CD4-positive, alpha-beta T cell (primary cell): ENCODE measurements at places on chromosomes 1 and 21.

- no peak for DNase-seq
Observed at GRCh38 chr21:31887391-31887841, 14.6 kb downstream of the HUNK start.

DNA sequence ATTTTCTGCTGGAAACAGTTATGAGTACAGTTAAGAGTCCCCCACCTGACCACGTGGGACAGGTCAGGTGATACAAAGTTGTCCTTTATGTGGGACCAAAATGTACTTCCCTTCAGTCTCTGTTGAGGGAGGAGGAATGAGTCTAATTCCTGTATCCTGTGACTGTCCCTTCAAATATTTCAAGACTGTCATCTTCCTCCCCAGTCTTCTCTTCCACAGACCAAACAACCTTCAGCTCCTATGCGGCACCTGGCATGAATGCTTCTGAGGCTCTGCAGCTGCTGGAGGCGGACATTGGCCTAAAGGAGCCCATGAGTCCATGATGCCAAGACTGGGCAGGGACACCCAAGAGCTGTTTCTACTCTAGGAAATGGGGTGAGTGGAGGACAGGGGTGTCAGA lies 72.1 kb upstream of the SIM2 start:
- no peak for DNase-seq

- DNase-seq: no peak
Observed at GRCh38 chr1:212794561-212795014, 2.9 kb downstream of the TATDN3 start.

- no peak for DNase-seq
Observed at GRCh38 chr1:177800400-177801088, 169.3 kb downstream of the SEC16B start.

DNA sequence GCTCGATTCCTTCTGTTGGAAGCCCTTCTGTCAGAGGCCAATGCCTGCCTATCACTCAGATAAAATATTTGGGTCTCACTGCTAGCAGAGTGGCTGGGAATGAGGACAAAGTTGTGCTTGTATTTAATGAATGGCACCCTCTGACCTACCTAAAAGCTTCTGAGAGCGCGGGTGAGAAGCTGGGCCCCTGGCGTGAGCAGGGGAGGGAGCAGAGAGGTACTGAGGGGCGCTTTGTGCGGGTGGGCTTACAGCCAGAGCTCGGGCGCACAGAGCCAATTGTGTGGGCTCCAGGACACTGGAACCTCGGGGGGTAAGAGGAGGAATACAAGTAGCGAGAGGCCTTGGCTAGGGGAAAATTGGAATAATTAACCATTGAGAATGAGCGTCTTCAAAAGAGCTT lies 32.3 kb downstream of the PCAT6 start:
- DNase-seq: no peak

GRCh38 chr1:194056169-194056568 lies 869.8 kb upstream of the B3GALT2 start:
- DNase-seq: peak; percentile 16

- DNase-seq: no peak
Observed at GRCh38 chr1:95793893-95794292, 559.9 kb downstream of the RWDD3 start.

DNA sequence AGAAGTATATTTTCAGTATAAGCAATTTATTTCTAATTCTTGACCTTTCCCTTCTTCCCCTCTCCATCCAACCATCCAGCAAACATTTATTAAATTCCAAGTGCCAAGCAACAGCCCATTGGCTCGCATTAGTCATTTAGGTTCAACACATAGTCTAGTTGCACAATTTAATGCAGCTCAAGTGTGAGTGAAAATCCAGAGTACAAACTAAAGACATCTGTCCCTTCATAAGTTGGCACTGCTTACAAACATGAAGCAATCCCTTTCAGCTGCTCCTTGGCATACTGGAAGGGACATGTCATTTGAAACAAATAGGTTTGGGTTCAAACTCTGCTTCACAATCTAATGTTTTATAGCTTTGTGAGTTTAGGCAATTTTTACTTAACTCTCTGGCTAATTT lies 10.7 kb downstream of the CASQ2 start:
- no peak for DNase-seq

- no peak for DNase-seq
Observed at GRCh38 chr1:245641384-245641783, 486.6 kb downstream of the KIF26B start.

- no peak for DNase-seq
Observed at GRCh38 chr1:13541435-13542215, 27.8 kb upstream of the LRRC38 start.

DNA sequence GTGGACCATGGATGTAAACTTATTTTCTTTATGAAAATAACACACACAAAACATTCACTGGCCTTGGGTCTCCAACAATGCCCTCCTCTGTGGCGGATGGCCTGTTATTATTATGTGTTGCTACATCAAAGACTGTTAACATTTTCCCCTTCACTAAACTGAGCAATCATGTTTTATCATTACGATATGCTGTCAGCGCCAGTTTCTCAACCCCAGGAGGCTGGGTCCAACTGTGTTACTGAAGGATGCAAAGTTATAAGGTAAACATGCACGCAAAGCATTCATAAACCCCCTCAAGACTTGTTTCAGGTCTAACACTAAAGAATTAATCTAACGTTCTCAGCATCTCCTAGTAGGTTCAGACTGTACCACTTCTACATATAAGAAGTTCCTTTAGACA lies 6.0 kb upstream of the DUSP10 start:
- no peak for DNase-seq

GRCh38 chr21:34701726-34702125 lies 32.9 kb downstream of the CLIC6 start:
- DNase-seq: no peak

DNA sequence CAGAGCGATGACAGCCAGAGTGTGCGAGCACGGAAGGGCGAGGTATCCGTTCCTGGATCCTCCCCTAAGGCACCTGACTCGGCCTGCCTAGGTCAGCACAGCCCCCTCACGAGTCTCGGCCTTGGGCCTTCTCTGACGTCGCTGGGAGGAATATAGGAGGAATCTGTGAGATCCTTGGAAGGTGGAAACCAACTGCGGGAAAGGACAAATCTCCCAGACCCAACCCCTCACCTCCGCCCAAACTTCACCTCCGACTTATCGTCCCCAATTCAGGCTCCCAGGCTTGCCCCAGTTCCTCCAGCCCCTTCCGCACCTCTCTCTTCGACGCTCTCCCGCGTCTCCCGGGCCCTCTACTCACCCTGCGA lies 494 bp downstream of the APH1A start:
- no peak for DNase-seq

GRCh38 chr1:24864370-24864777 lies 65.7 kb downstream of the RUNX3 start:
- no peak for DNase-seq

DNA sequence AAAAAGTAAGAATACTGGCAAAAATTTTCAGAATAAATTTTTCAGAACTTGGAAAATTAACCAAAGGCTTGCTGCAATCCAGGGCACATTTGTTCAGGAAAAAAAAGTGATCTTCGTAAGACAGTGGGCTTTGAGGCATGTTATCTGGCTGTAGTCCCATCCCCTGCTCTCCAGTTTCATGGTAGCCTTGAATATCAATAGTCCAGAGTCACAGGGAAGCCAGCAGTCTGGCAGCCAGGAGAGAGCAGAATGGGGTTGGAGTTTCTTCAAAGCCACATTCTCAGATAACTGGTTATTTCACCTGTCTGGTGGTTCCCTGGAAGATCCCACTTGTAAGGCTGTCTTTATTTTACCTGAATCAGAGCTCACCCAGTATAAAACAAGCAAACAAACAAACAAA lies 669.3 kb downstream of the MATN1 start:
- DNase-seq: no peak

- no peak for DNase-seq
Observed at GRCh38 chr1:15016001-15016400, 137.5 kb upstream of the TMEM51 start.

- DNase-seq: no peak
Observed at GRCh38 chr1:209600541-209600940, 17.0 kb downstream of the CAMK1G start.

DNA sequence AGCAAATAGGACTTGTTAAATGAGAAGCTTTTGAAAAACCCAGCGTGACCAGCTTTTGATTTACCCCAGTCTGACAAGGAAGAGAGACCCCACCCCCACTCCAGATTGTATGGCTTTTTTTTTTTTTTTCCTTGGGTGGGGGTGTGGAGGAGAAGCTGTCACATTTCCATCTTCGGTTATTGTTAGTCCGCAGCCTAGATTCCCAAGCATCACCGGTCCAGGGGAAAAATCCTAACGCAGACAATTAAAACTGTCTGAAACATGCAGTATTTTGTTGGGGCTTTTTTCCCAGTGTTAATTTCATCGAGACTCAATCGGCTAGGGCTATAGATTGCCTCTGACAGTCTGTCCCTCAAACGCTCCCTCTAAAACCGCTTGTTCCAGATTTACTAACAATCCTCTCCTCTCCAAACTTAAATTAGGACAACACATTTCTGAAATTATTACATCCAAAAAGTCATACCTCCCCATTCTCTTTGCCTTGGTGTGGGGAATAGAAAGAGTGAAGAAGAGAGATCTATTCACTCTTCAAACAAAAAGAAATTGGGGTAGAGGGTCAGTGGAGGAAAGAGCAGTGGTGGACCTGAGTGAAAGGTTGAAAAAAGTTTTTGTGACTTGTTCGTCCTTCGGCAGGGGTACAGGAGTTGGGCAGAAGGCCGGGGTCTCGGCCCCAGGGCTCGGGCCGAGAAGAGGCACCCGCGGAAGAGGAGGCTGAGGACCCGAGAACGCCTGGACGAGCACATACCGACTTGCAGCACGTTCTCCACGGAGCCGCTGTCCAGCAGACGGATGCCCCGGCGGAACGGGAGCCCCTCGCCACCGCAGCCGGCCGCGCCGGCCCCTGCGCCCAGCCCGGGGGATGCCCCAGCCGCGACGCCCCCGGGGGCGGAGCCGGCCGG lies 1.1 kb downstream of the ZSWIM5 start:
- DNase-seq: peak; percentile 11

DNA sequence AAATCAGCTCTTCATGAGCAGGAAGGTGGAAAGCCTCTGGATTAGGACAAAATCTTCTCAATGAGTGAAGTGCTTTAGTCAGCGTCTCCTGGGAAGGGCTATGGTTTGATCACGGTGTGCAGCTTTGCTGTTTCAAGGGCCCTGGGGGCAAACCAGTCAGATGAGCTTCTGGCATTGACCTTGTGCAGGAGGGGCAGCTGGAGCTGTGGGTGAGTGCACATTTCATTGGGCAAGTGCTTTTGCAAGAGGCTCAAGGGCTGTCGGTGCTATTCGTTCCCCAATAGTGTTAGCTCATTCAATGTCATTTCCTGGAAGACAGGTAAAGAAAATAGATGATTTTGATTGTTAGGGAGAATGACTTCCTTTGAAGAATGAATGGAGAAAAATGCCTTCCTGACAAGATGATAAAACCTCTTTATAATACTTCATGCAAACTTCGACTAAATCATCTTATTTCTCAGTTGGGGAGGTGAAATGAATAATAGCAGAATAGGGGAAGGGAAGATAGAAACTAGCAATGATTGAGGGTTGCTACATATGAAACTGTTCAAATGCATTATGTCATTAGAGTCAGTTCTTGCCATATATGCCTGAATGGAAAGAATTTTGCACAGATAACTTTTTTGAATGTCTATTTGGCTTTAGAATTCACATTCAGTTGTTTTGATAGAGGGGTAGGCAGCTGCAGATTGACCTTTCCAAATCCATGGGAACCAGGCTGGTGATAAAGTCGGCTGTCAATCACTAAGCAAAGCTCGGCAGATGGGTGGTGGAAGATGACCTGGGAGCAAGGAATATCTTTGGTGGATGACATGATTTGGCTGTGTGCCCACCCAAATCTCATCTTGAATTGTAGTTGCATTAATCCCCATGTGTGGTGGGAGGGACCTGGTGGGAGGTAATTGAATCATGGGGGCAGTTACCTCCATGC lies 12.9 kb upstream of the DISC1 start:
- no peak for DNase-seq

DNA sequence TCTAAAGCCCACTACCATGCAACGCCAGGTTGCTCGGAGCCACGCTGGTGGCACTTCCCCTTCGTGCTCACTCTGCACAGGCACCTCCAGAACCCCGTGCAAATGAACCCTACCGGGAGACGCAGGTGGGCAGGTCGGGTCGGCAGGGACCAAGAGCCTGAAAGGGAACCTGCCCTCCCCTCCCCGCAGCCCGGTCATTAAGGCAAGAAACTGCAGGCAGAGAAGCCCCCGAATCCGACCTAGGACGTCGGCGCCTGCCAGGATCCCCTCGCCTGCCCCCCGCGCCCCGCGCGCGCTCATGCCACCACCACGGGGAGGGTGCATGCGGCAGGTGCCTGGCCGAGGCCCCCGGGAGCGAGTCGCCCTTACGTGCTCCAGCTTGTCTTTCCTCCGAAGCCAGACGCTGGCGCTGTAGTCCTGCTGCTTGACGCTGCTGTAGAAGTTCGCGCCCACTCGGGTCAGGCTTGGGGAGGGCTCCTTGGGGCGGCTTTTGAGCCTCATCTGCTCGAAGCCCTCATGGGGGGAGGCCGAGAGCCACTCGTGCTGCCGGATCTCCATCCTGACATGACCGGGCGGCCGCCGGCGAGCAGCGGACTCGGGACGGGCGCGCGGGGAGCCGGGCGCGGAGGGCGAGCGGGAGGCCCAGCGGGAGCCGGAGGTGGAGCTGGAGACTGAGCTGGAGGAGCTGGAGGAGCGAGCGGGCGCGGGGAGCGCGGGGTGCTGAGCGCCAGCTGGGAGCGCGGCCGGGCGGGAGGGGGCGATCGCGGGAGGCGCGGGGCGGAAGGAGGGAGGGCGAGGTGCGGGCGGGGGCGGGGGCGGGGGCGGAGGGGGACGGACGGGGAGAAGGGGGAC lies 552 bp downstream of the PLD5 start:
- no peak for DNase-seq

GRCh38 chr1:234912548-234913277 lies 215.9 kb downstream of the TOMM20 start:
- peak; percentile 60 for DNase-seq

- DNase-seq: no peak
Observed at GRCh38 chr1:22133247-22133930, 9.5 kb downstream of the WNT4 start.

GRCh38 chr21:31273278-31273677 lies 70.8 kb downstream of the TIAM1 start:
- DNase-seq: no peak

GRCh38 chr1:67691712-67692111 lies 6.7 kb downstream of the GADD45A start:
- DNase-seq: no peak

DNA sequence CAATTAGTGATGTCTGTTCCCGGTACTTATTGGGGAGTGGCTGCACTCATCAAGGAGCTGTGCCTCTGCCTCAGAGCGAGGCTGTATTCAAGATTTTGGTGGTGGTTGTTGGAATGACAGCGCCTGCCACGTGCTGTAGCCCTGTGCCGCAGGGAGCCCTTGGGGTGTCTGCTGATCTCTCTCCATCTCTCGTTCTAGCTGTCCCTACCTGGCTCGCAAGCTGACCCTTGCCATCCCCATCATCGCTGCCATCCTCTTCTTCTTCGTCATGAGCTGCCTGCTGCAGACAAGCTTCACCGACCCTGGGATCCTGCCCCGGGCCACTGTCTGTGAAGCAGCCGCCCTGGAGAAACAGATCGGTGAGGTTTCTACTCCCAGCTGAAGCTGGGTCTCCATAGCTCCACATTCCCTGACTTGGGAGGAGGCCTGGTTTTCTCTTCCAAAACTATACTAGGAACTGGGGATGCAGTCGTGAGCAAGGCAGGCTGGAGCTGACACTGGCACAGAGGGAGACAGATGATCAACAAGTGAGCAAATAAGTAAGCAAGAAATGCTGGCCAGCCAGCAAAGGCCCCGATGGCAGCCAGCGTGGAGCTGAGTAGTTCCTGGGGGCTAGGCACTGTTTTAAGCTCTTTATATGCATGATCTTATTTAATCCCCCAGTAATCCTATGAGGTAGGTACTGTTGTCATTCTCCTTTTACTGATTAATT lies 5.9 kb downstream of the ZDHHC18 start:
- DNase-seq: no peak
